ENCODE measurements at places on chromosomes 1 and 21. TPM values are rescaled to one million over a fixed set of nuclear protein-coding genes. Genes with fewer than 3 reads are reported as not detected.

The LIPI gene
- not detected for total RNA-seq

The CRNN gene
- total RNA-seq = not detected

The OR2T35 gene
- total RNA-seq = not detected

The THEM5 gene
- total RNA-seq = not detected

The DCDC2B gene
- total RNA-seq = not detected

The PGM1 gene
- total RNA-seq = 54.0 TPM

The UBIAD1 gene
- total RNA-seq = 11.6 TPM

The CD5L gene
- total RNA-seq = not detected
